ENCODE measurements at places on chromosomes 2 and 18. TPM values are rescaled to one million over a fixed set of nuclear protein-coding genes. Genes with fewer than 3 reads are reported as not detected.
A peak's percentile ranks its signal among the peaks of the same experiment; 100 is the strongest.

DNA sequence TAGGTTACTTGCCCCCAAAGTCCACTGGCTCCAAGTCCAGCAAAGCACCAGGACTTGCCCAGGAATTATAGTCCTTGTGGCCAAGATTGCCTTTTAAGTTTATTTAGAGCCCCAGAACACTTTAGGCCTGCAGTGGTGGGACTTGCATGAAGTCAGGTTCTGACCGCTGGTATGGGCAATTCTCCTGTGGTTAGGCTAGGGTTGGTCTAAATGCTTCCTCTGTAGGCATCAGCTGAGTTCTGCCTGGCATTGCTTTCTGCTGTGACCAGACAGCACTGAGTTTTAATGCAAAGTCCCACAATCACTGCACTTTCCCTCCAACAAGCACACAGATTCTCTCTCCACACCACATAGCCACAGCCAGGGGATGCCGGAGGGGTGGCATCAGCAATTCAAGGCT is 64.5 kb downstream of the DDX18 start:
- no peak for DNase-seq

- no peak for DNase-seq
These were observed 129.3 kb downstream of the NCKAP5 start for GRCh38 chr2:133438848-133439564.

GRCh38 chr2:113167962-113168340 is 5.8 kb upstream of the PSD4 start:
- no peak for DNase-seq

- no peak for DNase-seq
These were observed 56.5 kb upstream of the TMEM247 start for GRCh38 chr2:46422717-46423394.

GRCh38 chr2:68710336-68710735 is 24.3 kb upstream of the ARHGAP25 start:
- DNase-seq: no peak

- DNase-seq: peak; percentile 80
These were observed 56.6 kb downstream of the RPL37A start for GRCh38 chr2:216555274-216555673.

The IL37 gene
- total RNA-seq: not detected

The FSHR gene
- not detected for total RNA-seq

- DNase-seq: no peak
These were observed 25.0 kb downstream of the SPP2 start for GRCh38 chr2:234075518-234075915.

Data from breast epithelium (tissue), 4 donors.